ENCODE measurements at places on chromosomes 7 and 10.
A peak's percentile ranks its signal among the peaks of the same experiment; 100 is the strongest.

DNA sequence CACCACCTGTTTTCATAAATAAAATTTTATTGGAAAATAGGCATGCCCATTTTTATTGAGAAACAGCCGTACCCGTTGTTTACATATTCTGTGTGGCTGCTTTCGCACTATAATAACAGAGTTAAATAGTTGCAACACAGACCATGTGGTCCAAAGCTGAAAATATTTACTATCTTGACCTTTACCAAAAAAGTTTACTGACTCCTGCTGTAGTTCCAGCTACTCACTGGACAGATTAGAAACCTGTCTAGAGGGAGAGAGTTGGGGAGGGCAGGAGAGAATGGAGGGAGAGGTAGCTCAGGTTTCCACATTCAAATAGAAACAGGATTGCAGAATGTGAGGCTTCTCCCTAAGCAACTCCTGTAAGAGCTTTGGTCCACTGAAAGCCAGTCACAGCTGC is 55.1 kb upstream of the GLCCI1 start:
- no peak for DNase-seq

GRCh38 chr10:96606946-96607345 is 20.1 kb upstream of the TM9SF3 start:
- no peak for DNase-seq

DNA sequence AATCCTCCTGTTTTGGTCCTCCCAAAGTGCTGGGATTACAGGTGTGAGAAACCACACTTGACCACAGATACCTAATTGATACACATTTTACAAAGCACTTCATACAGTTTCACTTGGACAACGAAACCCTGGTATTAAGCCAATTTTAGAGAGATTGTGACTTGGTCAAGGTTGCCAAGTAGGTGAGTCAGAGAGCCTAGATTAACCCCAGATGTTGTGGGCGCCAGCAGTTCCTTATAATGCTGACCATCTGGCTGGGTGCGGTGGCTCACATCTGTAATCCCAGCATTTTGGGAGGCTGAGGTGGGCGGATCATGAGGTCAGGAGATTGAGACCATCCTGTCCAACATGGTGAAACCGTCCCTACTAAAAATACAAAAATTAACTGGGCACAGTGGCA is 4.9 kb upstream of the PHKG1 start:
- no peak for DNase-seq

DNA sequence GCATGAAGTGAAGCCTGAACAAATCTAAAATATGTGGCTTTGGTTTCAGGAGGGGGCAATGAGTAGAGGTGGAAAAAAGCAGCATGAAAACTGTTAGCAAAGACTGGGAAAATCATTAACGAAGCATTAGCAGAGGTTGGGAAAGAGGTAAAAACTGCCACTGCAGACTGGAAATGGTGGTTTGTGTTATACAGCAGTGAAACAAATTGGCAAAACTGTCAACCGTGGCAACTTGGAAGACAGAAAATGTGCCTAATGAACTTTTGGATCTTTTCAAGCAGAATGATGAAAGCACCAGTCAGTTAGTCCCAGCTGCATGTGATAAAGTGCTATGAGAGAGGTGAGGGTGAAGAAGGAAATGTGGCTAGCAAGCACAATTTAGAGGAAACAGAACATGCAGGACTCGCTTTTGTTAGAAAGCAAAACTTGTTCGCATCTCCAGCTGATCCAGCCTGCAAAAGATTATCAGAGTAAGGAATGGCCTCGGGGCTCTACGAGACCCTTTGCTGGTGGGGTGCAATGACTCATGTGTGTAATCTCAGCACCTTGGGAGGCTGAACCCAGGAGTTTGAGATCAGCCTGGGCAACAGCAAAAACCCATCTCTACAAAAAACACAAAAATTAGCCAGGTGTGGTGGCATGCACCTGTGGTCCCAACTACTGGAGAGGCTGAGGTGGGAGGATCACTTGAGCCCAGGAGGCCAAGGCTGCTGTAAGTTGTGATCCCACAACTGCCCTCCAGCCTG is 45.7 kb downstream of the SKIDA1 start:
- DNase-seq, result no peak

DNA sequence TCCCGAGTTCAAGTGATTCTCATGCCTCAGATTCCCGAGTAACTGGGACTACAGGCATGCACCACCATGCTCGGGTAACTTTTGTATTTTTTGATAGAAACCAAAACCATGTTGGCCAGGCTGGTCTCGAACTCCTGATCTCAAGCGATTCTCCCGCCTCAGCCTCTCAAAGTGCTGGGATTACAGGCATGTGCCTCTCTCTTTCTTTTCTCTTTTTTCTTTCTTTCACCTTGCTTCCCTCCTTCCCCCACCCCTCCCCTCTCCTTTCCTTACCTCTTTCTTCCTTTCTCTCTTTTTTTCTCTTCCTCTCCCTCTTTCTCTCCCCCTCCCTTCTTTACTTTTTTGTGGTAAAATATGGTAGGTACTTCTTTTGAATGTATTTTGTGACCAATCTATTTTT is 62.2 kb downstream of the ANKRD61 start:
- no peak for DNase-seq

GRCh38 chr7:22005151-22005550 is 59.5 kb upstream of the CDCA7L start:
- DNase-seq, result no peak

- DNase-seq, result no peak
Measured at GRCh38 chr7:105600720-105601550, 19.6 kb upstream of the EFCAB10 start.

DNA sequence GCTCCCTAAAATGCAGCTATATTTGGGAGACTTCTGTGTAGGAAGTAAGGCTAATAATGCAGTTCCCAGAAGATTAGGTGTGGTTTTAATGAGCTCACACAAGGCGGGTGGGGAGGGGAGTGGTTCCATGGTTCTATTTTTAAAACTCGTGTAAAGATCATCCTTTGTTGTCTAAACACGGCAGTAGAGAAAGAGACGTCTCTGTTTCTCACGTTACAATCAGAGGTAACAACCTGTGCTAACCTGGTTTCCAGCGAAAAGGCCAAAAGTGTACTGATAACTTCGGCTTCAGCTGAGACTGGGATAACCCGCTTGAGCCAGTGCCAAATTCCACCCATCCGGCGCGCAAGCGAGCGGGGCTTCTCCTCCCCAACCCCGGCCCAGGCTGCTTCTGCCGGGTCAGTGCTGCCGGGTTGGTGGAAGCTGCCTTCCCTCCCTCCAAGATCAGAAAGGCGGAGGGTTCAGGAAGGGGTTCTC is 2.5 kb upstream of the MAP3K8 start:
- DNase-seq, result no peak

- no peak for DNase-seq
Measured at GRCh38 chr10:103481974-103482531, 3.0 kb upstream of the CALHM3 start.

DNA sequence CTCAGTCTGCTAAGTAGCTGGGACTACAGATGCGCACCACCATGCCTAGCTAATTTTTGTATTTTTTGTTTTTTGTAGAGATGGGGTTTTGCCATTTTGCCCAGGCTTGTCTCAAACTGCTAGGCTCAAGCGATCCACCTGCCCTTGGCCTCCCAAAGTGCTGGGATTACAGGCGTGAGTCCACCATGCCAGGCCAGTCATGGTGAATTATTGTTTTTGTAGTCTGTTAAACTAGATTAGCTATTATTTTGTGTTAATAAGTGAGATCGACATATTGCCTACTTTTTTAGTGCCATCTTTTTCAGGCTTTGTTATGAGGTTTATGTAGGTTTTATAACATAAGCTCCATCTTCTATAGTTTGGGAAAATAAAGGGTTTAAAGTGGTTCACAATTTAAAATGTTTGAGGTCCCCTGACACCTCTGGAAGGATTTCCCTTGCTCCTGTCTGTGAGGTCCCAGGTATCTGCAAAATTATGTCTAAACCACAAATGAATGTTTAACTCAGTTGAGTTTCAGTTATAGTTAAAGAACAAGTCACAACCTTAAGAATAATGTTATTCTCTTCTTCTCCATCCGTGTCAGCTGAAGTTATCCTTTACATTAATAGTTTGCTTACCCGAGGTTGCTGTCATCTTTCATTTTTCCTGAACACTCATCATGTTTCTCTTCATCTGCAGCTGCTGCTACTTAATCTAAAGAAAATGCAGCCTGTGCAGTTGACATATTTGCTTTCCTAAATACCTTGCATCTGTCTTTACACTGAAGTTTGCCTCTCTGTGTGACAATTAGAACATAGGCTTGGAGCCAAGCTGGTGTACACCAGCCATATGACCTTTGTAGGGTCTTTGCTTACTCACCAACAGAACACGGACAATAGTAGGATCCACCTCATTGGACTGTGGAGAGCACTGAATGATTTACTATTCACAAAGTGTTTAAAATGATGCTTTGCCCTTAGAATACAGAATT is 8.9 kb upstream of the VSTM4 start:
- no peak for DNase-seq

DNA sequence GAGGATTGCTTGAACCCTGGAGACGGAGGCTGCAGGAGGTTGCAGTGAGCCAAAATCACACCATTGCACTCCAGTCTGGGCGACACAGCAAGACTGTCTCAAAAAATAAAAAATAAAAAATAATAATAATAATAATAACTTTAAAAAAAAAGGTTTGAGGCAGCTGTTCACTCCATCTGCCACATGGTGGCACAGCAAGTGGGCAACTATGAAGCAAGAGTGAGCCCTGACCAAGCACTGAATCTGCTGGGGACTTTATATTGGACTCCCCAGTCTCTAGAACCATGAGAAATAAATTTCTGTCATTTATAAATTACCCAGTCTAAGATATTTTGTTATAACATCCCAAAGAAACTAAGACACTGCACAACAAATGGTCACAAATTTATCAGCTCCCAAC is 14.6 kb upstream of the BRI3 start:
- DNase-seq, result no peak

DNA sequence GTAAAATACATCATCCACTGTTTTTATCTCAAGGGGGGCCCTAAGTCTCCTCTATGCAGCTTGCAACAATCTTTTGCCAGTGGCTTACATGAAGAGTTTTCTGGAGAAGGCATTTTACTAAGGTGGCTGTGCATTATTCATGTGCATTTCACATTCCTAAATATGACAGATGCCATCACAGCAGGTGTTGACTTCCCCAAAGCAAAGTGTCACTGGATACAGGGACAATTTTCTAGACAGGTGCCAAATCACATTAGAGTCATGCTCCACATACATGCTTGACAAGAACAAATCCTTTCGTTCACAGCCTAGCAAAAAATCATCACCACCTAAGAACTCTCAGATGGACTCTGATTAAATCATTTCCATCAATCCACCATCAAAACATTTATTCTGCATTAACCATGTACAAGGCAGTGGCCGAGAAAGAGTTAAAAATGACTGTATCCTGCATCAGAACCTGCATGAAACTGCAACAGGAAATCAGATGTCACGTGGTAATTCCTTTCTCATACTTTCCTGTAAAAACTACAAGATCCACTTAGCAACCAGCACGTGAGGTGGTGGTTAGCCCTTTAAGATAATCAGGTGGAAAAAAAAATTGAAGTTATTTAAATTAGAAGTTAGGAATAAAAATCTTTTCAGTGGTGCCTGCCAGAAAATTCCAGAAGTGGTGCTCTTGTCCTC is 88.2 kb upstream of the AFAP1L2 start:
- DNase-seq, result peak; percentile 45

- no peak for DNase-seq
Measured at GRCh38 chr10:29877793-29878491, 181.4 kb downstream of the JCAD start.

- no peak for DNase-seq
Measured at GRCh38 chr7:90512821-90513254, 43.4 kb downstream of the PTTG1IP2 start.

Data from stimulated activated naive CD4-positive, alpha-beta T cell (primary cell).